ENCODE measurements at places on chromosomes 2 and 18.

GRCh38 chr2:158966312-158966711 is 2.1 kb upstream of the TANC1 start:
- no peak for DNase-seq

GRCh38 chr2:168889635-168890005 is 610 bp downstream of the SPC25 start:
- DNase-seq, result no peak

DNA sequence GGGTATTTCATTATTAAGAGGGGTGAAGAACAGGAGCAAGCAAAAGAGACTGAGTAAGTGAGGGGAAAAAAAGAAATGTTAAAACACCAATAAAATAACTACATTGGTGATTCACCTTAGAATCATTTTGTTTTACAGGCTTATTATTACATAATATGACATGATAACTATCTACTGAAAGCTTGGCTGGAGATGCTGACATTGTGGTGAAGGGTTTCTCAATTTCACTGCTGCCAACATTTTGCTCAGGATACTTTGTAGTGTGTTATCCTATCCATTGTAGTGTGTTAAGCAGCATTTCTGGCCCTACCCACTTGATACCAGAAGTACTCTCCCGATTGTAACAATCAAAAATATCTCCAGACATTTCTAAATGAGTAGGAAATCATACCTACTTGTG is 1564.6 kb upstream of the NXPH2 start:
- DNase-seq, result no peak

DNA sequence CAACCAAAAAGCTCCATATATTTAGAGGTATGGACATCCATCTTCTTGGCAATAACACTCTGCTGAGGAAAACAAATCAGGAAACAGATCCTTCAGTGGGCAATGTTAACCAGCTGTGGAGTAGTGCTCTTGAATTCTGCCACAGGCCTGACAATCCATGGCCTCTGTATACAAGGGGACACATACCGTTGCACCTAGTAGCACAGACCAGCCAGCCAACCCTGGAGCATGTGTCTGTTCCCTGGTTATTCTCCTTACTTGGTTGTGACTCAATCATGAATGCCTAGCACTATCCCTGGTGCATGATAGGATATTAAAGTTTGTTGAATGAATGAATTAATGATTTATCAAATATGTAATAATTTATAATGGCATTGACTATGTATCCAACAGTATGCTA is 261.4 kb upstream of the MGAT5 start:
- no peak for DNase-seq

GRCh38 chr2:119402106-119402505 is 29.5 kb upstream of the TMEM37 start:
- DNase-seq, result no peak
